ENCODE measurements at places on chromosomes 11 and 22.

GRCh38 chr11:64186492-64187165, 658 bp downstream of the STIP1 start:
- no peak for DNase-seq

DNA sequence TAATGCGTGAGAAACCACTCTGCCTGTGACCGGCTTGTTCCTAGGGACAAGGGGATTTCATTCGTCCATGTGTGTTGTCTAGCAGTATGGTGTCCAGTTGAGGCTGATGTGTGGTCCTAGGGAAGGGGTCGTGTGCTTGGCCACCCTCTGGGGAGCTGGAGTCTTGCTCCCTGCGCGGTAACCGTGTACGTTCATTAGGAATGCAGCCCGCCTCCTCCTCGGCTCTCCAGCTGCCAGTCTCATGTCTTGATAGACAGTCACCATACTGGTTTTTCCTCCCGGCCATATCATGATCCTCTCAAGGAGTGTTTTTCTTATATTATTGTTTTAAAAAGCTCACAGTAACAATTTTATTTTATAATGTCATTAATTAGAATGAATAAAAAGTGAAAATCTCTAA, 5.9 kb downstream of the CTTN start:
- DNase-seq: no peak

DNA sequence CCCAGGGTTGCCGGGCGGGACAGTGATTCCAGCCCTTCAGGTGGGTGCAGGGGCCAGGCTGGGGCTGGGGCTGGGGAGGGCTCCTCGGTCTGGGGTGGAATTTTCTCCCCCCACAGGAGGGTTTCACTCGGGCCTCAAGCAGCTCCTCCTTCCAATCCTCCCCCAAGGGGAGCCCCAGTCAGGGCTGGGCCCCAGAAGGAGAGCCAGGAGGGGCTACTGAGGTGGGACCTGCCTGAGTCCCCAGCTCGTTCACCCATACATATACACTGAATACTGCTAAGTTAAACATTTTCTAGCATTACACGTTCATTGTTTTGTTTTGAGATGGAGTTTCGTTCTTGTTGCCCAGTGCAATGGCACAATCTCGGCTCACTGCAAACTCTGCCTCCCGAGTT, 1.5 kb upstream of the CRACR2B start:
- no peak for DNase-seq

DNA sequence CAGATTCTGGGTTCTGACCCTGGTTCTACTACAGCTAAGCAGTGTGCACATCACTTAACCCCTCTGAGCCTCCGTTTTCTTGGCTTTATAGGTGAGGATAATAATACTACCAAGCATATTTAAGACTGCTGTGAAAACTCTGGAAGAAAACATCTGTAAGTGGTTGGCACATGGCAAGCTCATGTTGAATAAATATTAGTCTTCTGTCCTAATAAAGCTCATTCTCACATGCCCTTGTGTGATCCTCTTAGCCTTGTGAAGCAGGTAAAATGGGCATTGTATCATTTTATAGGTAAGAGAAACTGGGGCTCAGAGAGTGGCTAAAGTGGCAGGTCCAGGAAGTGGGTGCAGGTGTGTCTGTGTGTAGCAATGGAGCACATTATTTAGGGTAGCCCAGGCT, 8.5 kb downstream of the PKNOX2 start:
- DNase-seq: no peak

DNA sequence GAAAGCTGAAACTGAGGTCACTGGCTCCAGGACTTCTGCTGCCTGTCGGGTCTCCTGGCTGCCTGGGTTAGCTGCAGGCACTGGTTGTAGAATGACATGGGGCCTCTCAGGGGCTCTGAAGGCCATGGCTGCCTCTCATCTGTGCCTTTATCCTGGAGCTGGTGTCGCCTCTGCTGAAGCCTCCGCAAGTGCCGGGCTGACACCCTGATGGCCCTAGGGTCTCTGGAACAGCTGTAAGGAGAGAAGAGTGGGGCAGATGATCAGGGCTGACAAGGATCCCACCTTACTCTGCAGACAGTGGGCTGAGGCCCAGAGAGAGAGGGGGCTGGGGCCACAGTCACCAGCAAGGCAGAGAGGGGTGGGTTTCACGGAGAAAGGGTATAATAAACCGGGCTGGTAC, 4.6 kb downstream of the PLA2G3 start:
- no peak for DNase-seq

DNA sequence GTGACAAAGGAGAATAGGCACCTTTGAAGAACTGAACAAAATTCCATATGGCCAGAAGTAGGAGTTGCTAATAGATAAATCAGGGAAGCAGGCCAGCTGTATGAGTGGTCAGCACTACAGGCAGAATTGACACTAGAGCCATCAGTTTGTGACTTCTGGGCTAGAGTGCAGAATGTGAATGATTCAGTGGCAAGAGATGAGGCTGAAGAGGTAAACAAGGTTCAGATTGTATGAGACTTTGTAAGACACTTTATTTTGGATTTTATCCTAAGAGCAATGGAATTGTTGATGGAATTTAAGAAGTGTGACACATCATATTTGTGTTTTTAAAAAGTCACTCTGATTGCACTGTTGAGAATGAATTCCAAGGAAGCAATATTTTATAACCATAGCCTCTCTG, 12.9 kb downstream of the BIRC3 start:
- no peak for DNase-seq

GRCh38 chr22:37088108-37088605, 21.4 kb downstream of the TMPRSS6 start:
- no peak for DNase-seq

DNA sequence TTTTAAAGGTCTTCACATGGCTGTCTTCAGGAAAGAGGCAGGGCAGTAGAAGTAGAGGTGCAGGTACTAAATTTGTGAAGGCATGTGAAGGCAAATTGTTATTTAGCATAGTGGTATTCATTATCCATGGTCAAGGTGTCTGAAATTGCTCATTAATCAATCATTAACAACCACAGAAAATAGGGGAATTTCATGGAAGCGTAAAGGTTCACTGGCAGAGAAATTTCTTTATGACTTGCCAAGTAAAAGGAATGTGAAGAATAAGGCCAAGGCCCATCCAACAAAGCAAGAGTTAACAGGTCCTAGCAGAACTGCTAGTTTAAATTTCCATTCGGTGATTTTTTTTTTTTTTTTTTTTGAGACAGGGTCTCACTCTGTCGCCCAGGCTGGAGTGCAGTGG, 59.0 kb downstream of the RSF1 start:
- DNase-seq: no peak

GRCh38 chr11:1916986-1917522, 2.4 kb upstream of the TNNT3 start:
- DNase-seq: no peak

GRCh38 chr11:124310721-124311120, 3.0 kb downstream of the OR8D1 start:
- no peak for DNase-seq

DNA sequence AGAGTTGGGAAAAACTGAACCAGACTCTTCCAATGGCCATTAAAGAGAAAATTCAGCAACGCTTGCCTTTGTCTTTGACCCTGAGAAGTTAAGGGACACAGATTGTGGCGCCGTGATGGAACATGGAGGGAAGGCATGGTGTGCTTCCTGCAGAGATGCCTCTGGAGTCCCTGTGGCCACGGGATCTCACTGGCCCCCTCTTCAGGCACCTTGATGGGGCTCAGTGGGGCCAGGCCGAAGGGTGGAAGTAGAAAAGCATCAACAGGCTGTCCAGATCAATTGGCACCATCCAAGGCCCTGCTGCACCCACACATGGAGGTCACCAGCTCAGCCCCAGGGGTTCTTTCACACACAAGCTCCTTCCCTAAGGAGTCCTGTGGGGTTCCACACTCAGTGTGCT, 42.9 kb downstream of the MORC2 start:
- DNase-seq: no peak

DNA sequence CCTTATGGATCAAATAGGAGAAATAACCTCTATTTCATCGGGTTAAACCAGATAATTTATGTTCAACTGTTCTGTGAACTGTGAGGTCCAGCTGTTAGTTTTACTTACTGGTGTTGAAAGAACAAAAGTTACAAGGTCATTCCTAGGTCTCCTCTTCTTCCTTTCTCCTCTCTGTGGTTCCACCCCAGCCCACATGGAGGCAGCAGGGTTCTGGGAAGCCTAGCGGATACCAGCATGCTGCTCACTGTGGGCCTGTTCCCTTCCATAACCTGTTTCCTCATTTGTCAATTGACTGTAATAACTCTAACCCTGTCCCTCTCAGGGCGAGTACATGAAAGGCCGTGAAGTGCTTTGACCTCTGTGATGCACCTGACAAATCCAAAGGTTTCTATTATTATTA, 27.8 kb downstream of the RELT start:
- no peak for DNase-seq

- DNase-seq: no peak
Observed at GRCh38 chr22:43533156-43533530, 121.3 kb downstream of the MPPED1 start.

DNA sequence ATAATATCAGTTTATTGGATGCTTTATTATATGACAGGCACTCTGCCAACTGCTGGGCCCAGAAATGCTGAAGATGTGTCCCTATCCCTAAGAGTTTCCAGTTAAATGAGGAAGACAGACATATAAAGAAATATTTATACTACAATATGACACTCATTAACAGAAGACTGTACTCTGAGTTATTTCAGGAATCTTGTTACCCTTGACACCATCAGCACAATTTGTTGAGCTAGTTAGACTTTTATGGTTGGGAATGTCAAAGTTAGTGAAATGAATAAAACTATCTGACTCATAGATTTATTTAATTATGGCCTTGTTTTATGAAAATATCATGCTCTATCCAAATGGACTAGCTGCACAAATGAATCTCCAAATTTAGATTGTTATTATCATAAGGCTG, 25.6 kb upstream of the MSANTD4 start:
- no peak for DNase-seq

DNA sequence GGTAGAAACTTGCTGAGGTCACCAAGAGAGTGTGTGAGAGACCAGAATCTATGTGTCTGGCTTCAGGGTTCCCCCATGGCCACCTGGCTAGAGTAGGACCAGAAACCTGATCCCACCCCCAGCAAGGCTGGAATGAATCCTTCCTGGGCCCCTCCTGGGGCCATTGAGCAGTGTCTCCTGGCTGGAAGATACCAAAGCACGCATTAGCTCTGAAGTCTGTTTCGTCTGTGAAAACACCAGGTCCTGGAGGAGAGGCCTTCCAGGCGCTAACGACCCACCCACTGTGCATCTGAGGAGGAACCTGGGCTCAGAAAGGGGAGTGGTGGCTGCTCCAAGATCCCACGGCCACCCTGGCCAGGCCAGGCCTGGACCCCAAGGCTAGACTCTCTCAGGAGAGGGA, 15.5 kb upstream of the TSKU start:
- DNase-seq: no peak

DNA sequence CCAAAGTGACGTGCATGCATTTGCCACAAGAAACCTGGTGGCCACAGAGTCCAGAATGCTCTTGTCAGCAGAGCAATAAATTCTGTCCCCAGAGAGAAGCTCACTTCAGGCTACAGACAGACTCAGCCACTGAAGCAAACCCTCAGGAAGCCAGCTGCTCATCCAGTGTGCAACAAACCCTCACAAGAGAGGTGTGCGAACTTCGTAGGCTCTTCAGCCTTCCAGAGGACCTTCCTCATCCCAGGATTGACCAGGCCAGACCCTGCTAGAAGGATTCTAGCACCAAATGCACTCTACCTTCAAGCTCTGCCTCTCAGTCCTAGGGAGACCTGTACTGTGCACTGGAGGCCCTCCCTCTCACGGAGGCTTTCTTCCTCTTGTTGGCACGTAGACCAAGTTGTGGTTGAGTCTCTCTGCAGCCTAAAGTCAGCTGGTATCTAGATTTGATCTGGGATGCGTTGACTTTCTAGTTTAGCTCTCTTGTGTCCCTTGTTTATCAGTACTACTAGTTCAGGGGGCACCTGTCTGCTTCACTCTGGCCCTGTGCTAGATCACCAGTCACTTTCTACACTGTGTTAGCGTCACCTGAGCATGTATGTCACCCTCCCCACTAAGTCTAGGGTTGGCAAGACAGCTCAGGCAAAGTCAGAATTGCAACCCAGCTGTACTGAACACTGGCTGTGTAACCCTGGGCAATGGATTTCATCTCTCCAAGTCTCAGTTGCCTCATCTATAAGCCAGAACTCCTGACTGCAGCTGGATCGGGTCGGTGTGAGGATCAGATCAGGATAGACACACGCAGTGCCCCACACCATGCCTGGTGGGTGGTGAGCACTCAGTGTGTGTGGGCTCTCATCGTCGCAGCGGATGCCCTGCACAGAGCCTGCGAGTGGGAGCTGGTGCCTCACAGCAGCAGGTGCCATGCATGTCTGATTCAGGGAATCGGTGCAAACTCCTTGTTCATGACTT, 22.1 kb upstream of the TMPRSS13 start:
- no peak for DNase-seq

DNA sequence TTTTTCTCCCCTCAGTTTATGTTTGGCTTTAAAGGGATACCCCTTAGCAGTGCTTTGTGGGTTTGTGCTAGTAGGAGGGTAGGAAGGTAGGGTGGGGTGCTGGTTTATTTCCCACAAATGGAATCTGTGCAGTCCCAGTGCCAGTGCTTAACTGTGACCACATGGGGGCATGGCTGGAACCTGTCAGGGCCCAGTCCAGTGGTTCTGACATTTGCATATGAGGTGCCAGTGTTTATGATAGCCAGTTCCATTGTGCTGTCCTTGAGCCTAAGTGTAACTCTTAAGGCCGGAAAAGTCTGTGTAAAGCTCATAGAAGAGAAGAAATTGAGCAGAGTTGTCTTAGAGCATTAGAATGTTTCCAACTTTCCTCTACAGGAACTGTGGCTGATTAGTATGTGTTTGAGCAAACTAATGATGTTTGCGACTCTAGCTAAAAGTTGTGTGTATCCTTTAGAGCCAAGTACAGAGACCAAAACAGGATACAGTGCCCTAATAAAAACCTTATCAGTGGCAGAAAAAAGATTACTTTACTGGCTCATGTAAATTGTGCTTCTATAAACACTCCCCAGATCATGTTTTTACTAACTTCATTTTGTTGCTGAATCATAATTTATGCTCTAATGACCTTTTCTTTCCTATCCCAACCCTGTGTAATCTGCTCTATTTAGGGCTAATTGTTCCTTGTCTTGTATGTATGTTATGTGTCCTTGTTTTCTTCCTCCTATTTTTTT, 38.1 kb downstream of the DIXDC1 start:
- DNase-seq: no peak

DNA sequence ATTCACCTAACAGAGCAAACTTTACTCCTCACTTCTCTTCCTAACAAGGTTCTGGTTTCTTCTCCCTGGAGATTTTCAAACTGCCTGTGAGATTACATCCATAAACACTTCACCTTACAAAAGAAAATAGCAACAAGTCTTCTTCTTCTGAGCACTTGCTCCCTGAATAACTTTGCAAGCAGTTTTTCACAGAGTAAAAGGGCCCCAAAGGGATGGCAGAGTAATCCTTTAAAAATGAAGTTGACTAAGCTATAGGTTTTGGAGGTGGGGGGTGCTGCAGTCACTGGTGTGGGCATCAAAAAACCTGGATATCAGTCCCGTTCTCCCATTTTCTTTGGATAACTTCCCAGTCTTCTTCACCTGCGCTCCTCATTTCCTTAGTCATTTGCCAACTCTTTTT, 484.9 kb downstream of the MIAT start:
- no peak for DNase-seq

Measured in AG09309 (cell line).